Spinal cord (tissue), 10 donors: ENCODE measurements at places on chromosomes 4 and X. TPM values are rescaled to one million over a fixed set of nuclear protein-coding genes. Genes with fewer than 3 reads are reported as not detected.

GRCh38 chr4:953574-953915 lies 19.8 kb downstream of the DGKQ start:
- no peak for DNase-seq

DNA sequence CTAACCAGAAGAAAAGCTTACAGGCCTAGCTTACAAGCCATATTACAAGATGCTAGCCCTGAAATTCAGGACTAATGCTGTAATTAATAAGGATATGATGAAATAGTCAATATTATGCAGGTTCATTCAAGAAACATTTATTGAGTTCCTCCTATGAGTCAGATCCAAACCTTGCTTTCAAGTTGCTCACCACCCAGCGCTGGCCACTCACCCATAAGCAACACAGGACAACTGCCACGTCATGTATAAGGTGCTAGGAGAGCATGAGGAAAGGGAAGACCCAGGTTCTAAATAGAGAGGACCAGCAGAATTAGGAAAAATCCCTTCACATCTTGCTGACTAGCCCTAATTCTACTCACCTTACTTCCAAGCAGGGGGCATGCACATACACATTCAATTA lies 23.3 kb downstream of the MAML3 start:
- DNase-seq, result no peak

The ELK1 gene
- 23.1 TPM for total RNA-seq

- DNase-seq, result no peak
These were observed 871.3 kb downstream of the RAB28 start for GRCh38 chr4:12612876-12613275.

DNA sequence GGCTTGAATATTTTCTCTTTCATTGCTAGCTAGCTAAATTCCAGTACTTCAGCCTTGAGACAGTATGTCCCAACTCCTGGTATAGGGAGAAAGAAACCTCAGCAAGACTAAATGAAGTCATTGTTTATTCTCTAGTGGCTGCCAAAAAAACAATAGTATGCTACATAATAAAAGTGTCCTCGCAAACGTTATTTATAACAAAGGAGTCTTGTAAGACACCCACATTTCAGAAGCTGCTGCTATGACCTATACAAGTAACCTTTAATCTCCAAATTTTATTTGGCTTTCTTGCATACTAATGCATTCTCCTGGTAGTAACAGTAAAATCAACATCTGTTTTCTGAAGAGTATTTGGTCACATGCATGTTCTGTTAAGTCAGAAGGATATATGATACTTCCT lies 28.8 kb downstream of the NEK1 start:
- DNase-seq, result no peak

- no peak for DNase-seq
These were observed 285.0 kb upstream of the AADAT start for GRCh38 chr4:170374770-170375169.

GRCh38 chrX:80237072-80237471 lies 183.2 kb upstream of the TENT5D start:
- no peak for DNase-seq

The RBM47 gene
- 6.0 TPM for total RNA-seq

DNA sequence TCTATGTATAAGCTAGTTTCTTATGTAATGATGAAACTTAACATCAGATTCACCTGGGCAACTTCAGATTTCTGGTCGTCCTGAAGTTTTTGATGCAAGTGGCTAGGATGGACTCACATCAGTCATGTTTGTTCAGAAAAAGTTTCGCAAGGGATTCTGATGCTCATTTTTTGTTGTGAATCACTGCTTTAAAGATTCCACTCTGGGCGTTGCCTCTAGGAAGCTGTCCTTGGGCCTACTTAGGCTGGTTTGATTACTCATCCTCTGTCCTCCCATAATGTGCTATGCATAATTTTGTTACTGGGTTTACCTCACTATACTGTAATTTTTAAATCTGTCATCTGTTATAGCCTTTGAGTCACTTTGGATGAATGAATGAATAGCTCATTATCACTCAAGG lies 30.8 kb downstream of the HERC3 start:
- no peak for DNase-seq

The SHROOM4 gene
- 12.8 TPM for total RNA-seq

DNA sequence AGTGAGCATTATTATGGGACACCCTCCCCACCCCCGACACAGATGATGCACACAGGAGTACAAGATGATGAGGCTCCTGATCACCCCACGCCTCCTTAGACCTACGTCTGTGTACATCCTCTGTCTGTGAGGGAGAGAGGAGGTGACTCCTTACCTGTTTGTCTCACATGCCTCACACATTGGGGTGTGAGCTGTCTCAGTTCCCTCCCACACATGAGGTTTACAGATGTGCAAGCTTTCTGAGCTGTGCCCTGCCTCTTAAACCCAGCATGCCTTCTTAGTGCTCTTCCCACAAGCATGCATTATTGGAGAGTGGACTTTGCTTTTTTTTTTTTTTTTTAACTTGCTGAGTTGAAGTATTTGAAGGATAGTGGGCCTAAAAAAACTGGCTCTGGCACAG lies 76.7 kb downstream of the CLCN5 start:
- no peak for DNase-seq

DNA sequence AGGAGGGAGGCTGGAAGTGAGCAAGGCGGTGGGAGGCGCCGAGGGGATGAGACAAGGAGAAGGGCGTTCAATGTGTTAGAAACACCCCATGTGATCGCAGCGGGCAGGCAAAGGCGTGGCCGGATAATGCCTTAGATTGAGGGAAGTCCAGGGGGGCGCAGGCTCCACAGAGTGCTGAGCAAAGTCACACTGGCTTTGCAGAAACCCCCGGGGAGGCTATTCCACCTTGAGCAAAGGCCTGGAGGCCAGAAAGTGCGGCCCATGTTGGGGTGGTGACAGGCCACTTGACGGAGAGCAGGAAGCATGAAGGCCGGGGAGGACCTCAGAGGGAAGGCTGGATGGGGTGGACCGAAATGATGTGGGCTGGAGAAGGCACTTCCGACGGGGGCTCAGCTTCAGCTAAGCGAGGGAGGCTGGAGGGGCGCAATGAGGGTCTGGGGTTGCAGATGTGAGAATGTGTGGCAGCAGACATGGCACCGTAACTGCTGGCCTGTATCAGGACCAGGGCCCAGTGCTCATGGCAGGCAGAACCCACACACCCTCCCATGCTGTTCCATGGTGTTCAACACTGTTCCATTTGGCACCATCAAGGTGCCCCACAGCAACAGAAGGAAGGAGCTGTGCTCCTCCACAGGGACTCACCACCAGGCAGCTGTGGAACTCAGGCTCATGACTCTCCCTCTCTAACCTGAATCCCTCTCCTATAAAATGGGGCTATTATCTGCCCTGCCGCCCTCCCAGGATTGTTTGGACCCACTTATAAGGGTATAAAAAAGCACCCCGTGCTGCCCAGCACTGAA lies 50.3 kb downstream of the HMX1 start:
- no peak for DNase-seq

The ZBTB33 gene
- 19.6 TPM for total RNA-seq

The SLC7A11 gene
- total RNA-seq, result 385 TPM

- DNase-seq, result no peak
These were observed 97.0 kb downstream of the AFAP1 start for GRCh38 chr4:7842384-7843279.

The XAGE1B gene
- not detected for total RNA-seq

GRCh38 chr4:29002151-29002550 lies 1718.0 kb upstream of the PCDH7 start:
- no peak for DNase-seq

GRCh38 chr4:150769248-150769647 lies 187.3 kb downstream of the MAB21L2 start:
- DNase-seq, result no peak

- no peak for DNase-seq
These were observed 96.1 kb downstream of the FRYL start for GRCh38 chr4:48683784-48684666.

DNA sequence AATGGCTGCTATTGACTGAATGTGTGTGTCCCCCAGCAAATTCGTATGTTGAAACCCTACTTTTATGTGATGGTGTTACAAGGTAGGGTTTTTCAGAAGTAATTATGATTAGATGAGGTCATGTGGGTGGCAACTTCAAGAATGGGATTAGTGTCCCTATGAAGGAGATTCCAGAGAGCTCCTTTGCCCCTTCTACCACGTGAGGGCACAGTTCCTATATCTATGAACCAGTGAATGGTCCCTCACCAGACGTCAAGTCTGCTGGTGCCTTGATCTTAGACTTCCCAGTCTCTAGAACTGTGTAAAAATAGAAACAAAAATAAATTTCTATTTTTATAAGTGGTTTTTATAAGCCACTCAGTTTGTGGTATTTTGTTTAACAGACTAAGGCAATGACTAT lies 1137.6 kb upstream of the IGFBP7 start:
- no peak for DNase-seq

DNA sequence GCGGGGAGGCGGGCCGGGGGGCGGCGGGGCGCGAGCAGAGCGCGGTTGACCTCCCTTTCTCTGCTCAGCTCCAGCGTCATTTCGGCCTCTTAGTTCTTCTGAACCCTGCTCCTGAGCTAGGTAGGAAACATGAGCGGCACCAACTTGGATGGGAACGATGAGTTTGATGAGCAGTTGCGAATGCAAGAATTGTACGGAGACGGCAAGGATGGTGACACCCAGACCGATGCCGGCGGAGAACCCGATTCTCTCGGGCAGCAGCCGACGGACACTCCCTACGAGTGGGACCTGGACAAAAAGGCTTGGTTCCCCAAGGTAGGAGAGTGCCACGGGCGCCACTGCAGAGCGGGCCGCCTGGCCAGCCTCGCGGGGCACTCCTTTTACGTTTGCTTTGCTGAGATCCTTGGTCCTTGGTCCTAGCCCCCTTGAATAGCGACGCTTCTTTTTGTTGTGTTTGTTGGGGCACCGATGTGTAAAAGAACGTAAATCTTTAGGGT lies at the start of gene HTATSF1:
TSS of gene HTATSF1 (plus strand) at position 37 of the 497 bp plus-strand sequence. CDS start at position 130, 93 bp downstream.
- no peak for DNase-seq

DNA sequence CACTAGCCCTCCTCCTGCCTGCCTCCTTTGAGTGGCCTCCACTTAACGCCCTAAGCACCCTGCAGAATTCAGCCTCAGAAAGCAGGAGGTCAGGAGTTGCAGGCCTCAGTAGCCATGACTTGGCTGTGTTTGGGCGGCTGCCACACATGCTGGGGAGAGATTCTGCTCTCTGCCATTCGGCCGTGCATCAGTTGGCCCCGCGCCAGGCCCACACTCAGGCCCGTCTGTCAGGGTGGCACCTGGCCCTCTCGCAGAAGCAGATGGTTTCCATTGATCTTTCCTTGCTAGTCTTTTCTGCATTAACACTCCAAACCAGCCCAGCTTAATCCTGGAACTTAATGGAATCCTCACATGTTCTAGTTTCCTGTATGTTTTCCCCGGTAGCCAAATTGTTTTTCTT lies 30.7 kb upstream of the ATP6AP2 start:
- peak; percentile 75 for DNase-seq

GRCh38 chr4:16513876-16514275 lies 287.6 kb upstream of the TAPT1 start:
- no peak for DNase-seq

DNA sequence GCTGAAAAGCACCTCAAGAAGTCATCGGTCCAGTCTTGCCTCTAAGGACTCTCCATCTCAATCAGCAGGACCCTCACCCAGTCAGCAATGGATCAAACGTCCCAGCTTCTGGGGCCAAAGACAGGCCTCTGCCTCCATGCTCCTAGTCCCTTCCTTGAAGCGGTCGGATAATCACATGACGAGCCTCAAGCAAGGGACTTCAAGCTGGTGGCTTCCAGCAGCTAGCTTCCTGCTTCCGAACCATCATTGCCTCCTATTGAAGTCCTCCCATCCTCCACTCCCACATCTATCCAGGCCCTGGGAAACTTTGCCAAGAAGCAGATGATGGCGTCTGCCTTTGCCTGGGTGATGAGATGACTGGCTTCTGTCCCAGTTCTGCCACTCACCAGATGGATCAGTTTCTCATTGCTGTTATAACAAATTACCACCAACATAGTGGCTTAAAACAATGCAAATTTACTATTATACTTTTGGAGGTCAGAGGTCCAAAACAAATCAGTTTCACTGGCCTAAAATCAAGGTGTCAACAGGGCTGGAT lies 135.2 kb upstream of the MAMLD1 start:
- no peak for DNase-seq

DNA sequence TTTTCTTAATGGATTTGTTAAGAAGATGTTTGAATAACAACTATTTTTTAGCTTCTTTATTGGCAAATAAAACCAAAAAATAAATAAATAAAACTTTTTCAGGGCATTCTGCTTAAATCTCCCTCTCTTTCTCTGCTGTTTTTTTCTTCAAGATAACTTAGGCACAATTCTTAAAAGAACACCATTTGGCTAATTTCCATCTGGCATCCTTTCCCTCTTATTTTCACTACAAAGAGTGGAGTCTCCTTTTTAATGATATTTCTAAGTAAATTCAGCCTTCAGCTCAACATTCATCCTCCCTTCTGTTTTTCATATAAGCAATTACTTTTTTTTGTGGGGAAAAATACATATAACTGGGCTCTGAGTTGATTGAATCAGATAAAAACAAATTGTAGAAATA lies 88.1 kb downstream of the PCDH7 start:
- DNase-seq, result no peak

GRCh38 chrX:107741404-107741790 lies 34.2 kb downstream of the TSC22D3 start:
- no peak for DNase-seq

GRCh38 chrX:37641859-37642258 lies 43.7 kb upstream of the XK start:
- DNase-seq, result no peak

- DNase-seq, result no peak
These were observed 3.7 kb downstream of the ZFP92 start for GRCh38 chrX:153414856-153415510.

The TBC1D1 gene
- total RNA-seq, result 49.8 TPM

- no peak for DNase-seq
These were observed 427 bp downstream of the ZNF182 start for GRCh38 chrX:48003367-48003757.

DNA sequence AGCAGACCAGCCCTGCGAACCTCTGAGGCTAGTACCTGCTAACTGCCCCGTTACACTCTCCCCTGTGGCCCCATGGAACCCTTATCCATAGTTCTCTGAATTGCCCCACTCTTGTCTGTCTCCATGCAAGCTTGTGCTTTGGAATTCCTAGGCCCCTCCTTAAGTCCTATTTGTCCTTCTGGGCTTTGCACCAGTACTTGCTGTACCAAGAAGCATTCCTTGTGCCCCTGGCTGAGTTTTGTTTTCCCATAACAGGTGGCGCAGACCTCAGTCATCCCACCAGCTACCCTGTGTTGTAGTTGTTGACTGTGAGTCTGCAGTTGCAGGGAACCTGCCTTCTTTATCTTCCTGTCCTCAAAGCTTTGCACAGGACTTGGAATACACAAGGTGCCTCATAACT lies 147.9 kb downstream of the AMMECR1 start:
- DNase-seq, result no peak

- DNase-seq, result no peak
These were observed 26.0 kb downstream of the ARL13A start for GRCh38 chrX:100995469-100995868.

The COX7B2 gene
- not detected for total RNA-seq

The CLCN5 gene
- total RNA-seq, result 28.9 TPM

- no peak for DNase-seq
These were observed 66.3 kb downstream of the KCNIP4 start for GRCh38 chr4:21882051-21882839.

The STIM2 gene
- 69.5 TPM for total RNA-seq
